ENCODE measurements at places on chromosomes 6 and 20.

DNA sequence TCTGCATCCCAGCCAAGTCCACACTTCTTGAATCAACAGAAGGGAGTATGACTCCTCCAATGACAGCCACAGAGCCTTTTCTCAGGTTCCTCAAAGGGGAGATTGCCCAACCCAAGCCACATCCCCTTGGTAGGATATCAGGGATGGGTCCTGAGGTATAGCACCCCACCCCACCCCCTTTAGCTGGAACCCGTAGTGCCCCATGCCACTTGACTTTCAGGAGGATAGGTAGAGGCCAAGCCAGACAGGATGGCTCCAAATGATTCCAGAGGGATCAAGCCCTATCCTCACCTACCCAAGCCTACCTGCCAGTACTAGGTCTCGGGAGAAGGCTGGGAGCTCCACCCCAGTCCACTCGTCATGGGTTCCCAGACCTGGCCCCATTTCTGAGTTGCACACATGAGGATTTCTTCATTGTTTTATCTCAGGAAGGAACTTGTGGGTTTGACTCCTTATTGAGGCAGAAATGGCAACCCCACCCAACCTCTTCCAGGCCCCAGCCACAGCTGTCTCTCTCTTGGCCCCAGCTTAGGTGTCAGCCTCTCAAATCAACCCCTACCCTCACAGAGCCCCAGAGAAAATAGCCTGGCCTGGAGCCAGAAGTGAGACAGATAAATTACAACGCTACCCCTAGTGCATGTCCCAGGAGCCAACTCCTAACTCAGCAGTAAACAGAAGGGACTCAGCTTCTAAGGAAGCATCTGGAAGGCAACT, 3.6 kb downstream of the CCND3 start:
- no peak for DNase-seq

- DNase-seq: no peak
Measured at GRCh38 chr6:30554962-30555815, 1.1 kb downstream of the GNL1 start.

- no peak for DNase-seq
Measured at GRCh38 chr6:14505401-14505800, 387.8 kb downstream of the CD83 start.

DNA sequence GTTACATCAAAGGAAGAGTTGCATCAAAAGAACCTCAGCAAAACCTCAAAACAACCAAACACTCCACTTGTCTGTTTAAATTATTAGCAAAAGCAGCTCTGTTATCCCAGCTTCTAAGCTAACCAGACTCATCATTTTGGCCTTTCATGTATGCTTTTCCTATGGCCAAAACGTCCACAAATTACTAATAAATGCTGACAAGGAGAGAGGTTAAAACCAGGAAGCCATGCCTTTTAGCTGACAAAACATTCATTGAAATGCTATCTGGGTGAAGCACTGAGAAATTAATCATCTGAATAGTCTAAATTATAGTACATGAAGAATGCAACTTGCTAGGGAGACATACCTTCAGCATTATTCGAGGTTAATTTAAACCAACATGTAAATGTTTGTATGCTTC, 80.6 kb downstream of the LAMA2 start:
- DNase-seq: no peak

- DNase-seq: no peak
Measured at GRCh38 chr6:95819939-95820338, 195.8 kb upstream of the FUT9 start.

GRCh38 chr20:5662769-5663168, 87.4 kb upstream of the SHLD1 start:
- DNase-seq: no peak

DNA sequence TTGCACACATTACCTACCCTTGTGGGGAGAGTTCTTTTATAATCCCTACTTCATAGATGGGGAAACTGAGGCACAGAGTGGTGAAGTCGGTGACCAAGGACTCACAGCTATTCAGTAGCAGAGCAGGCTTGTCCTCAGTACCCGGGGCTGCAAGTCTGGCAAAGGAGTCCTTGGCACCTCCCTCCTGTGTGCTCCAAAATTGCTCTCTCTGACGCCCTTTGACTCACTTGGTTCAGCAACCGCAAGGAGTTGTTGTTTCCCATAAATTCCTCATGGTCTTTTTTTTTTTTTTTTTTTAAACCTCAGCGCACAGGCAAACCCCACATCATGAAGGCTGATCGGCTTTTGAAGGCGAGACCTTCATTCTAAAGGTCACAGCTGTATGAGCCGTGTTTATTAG, 143.2 kb downstream of the CEBPB start:
- no peak for DNase-seq

DNA sequence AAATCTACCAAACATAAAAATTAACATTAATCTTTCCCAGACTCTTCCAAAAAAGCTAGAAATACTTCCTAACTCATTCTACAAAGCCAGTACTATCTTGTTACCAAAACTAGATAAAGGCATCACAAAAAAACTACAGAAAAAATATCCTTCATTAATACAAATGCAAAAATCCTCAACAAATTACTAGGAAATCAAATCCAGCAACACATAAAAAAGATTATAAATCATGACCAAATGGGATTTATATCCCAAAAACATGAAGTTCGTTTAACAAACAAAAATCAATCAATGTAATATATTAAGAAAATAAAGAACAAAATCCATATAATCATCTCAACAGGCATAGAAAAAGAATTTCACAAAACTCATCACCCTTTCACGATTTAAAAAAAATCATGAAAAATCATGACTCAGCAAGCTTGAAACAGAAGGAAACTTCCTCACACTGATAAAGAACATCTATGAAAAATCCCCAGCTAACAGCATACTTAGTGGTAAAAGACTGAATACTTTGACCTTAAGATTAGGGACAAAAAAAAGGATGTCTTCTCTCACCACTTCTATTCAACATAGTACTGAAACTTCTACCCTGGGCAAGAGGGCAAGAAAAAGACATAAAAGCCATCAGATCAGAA, 43.2 kb downstream of the RANBP9 start:
- no peak for DNase-seq

DNA sequence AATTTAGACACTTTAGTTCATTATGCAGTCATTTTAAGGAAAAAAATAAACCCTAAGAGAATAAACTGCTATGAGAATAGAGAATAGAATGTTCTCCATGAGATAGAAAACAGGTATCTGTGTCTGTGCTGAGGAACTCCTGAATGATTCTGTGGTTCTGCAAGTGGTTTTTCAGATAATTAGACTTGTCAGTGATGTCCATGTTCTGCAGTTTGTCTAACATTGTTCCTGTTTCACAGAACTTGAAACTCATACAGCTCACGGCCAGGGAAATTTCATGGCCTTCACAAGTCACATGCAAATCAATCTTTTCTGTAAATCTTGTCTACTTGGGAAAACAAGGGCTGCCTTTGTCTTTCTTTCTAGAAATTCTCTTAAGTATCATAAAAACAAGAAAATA, 73.4 kb upstream of the HMGCLL1 start:
- DNase-seq: no peak

DNA sequence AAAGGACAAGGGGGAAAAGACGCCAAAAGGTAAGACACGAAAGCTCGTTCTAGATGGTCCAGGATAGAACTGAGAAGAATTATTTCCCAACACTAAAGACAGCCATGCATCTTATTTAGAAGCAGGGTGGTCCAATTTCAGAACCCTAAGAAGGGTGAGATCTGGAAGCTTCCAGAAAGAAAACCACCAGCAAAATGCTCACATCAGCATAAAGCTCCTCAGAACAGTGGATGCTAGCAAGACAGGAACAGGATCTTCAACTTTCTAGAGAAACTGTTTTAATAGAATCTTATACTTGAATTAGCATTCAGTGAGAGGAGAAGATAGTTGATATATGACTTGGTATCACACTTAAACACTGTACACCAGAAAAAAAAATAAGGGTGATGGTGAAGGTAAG, 101.5 kb downstream of the ZFP64 start:
- DNase-seq: no peak

DNA sequence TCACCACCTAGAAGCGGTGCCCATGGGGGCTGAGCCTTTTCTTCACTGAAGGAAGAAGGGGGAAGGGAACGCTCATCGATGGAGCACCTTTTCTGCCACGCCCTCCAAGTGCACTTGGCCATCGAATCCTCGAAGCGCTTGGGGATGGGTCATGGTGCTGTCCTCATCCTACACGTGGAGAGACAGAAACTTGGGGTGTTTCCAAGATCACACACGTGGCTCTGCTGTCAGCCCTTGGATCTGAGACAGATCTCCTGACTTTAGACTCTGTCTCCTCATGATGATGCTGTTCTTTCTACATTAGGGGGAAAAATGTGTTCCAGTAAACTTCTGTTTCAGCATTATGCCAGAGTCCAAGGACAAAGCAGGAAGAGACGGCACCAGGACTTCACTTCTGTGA, 78.5 kb downstream of the SYNDIG1 start:
- no peak for DNase-seq

DNA sequence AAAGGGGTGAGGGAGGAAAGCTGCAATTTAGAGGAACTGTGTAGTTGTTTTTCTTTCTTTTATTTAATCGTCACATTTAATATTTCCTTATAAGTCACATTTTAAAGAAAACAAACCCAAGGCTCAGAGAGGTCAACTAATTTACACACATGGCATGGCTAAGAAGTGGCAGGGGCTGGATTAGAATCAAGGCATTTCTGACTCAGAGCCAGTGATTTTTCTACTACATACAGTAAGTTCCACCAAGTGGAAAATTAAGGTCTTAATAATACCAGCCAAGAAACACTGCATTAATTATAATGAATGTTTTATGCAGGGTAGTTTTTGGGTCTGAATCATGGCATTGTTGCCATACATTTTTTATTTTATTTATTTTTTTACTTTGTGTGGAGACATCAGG, 607.7 kb upstream of the CITED2 start:
- no peak for DNase-seq

- DNase-seq: no peak
Measured at GRCh38 chr6:25392372-25392771, 113.2 kb downstream of the CARMIL1 start.

- DNase-seq: no peak
Measured at GRCh38 chr6:84415517-84415916, 188.1 kb upstream of the CEP162 start.

DNA sequence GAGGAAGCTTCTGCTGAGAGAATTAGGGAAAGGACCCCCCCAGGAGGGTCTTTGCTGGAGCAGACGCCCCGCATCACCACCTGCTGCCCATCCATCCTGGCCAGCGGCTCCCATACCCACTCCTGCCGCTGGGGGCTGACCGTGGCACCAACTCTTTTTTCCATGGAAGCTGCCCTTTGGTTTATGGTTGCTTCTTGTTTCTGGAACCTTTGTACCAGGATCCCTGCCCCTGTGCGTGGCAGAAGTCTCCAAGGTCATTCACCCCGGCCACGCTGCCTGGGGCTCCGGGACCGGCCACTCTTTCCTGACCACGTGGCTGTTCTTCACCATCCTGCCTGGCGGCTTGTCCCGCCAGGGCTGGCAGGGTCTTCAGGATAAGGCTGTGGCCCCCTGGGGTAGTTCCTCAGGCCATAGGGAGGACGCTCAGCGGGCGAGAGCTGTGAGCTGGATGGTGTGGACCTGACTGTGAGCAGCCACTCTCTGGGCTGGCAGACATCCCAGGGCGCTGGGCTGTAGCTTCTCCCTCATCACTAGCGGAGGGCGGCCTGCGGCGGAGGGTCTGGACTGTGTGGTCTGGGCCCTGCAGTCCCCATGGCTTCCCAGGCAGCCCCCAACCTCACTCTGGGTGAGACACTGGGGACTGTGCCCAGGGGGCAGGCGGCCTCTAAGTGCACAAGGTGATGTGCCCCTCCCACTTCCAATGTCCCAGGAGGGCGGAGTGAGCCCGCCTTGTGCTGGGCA, 22.8 kb upstream of the RBBP8NL start:
- DNase-seq: no peak

DNA sequence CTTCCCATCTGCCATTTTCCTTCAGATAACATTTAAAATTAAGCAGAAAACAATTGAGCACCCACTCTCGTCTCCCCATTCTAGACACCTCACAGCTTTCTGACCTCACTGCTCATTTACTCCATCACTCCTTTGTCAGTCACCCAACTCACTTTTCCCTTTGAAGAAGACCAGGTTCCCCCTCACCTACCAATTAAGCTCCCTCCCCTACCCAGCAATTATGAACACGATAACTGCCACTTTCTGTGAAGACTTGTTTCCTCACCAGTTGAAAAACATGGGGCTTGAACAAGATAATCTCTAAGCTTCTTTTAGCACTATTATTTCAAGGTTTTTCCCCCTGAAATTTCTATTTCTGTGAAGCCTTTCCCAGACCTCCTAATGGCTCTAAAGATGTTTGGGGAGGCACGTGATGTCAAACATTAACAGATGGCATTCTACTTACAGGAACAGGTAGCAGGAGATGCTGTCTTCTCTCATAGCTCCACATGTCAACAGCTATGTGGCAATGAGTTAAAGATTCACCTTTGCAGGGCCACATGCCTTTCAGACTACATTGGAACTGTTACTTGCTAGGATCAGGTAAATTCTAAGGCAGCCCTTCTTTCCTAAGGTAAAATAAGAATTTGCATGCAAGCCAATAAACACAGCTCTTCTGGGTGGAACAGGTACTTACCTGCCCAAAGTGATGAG, 24.8 kb upstream of the SLA2 start:
- DNase-seq: no peak

- no peak for DNase-seq
Measured at GRCh38 chr6:168793649-168794048, 352.7 kb downstream of the SMOC2 start.

DNA sequence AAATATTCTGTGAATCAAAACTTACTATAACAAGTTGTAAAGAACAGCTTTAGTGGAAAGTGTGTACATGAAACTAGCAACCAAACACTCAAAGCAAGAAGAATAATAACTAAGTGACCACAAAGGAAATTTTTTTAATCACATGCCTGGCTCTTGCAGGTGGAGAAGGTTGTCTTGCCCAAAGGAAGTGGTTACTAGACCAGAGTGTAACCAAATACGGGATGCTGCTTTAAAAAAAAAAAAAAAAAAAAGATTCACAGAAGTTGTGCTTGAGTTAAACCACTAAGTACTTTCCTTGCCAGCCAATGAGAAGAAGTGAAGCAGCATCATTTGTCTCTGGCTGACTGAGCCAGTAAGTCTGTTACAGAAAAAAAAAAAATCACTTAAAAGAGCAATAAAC, 19.1 kb upstream of the HLA-DQB1 start:
- no peak for DNase-seq

GRCh38 chr6:7924867-7925266, 14.3 kb upstream of the TXNDC5 start:
- no peak for DNase-seq

DNA sequence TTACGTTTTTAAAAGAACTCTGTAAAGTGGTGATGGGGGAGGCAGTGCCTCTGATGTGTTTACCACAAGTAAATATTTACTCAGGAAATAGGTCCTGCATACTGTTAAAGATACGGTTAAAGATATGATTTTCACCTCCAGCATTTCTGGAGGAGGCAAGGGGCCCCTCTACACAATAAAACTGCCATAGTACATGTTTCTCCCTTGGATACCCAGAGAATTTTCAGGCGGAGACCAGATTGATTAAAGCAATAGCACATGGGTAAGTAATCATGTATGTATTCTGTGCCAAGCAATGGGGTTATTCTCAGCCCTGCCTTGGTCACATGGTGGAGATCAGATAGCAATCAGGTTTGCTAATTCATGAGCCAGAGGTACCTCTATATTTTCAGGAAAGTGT, 9.6 kb downstream of the RIPOR2 start:
- DNase-seq: no peak

GRCh38 chr20:20201124-20201523, 148.8 kb downstream of the CFAP61 start:
- DNase-seq: no peak

GRCh38 chr6:11236076-11236750, 3.7 kb upstream of the NEDD9 start:
- DNase-seq: no peak

Measured in left kidney (tissue), 8 donors.